ENCODE measurements at places on chromosomes 6 and 20. TPM values are rescaled to one million over a fixed set of nuclear protein-coding genes. Genes with fewer than 3 reads are reported as not detected.
A peak's percentile ranks its signal among the peaks of the same experiment; 100 is the strongest.

The FRS3 gene
- total RNA-seq: 9.4 TPM

The SRF gene
- 9.8 TPM for total RNA-seq

The SPO11 gene
- not detected for total RNA-seq

The ARFGEF3 gene
- total RNA-seq: 37.1 TPM

The DNMT3B gene
- 6.5 TPM for total RNA-seq

The DEFB132 gene
- total RNA-seq: not detected

The FOXP4 gene
- total RNA-seq: 0.82 TPM

The PTK6 gene
- total RNA-seq: not detected

The TNFRSF6B gene
- not detected for total RNA-seq

GRCh38 chr20:32033316-32033715 is 18.7 kb upstream of the HCK start:
- DNase-seq: no peak

GRCh38 chr6:24761851-24762250 is 12.9 kb upstream of the GMNN start:
- no peak for DNase-seq

GRCh38 chr20:15544742-15545141 is 1028.5 kb downstream of the KIF16B start:
- no peak for DNase-seq

- DNase-seq: no peak
Measured at GRCh38 chr6:106746652-106747051, 117.3 kb downstream of the QRSL1 start.

- DNase-seq: peak; percentile 56
Measured at GRCh38 chr20:17617212-17617867, 47.5 kb downstream of the DSTN start.

- no peak for DNase-seq
Measured at GRCh38 chr6:27237089-27237803, 10.3 kb upstream of the PRSS16 start.

GRCh38 chr20:11965602-11966001 is 47.9 kb downstream of the BTBD3 start:
- DNase-seq: no peak

DNA sequence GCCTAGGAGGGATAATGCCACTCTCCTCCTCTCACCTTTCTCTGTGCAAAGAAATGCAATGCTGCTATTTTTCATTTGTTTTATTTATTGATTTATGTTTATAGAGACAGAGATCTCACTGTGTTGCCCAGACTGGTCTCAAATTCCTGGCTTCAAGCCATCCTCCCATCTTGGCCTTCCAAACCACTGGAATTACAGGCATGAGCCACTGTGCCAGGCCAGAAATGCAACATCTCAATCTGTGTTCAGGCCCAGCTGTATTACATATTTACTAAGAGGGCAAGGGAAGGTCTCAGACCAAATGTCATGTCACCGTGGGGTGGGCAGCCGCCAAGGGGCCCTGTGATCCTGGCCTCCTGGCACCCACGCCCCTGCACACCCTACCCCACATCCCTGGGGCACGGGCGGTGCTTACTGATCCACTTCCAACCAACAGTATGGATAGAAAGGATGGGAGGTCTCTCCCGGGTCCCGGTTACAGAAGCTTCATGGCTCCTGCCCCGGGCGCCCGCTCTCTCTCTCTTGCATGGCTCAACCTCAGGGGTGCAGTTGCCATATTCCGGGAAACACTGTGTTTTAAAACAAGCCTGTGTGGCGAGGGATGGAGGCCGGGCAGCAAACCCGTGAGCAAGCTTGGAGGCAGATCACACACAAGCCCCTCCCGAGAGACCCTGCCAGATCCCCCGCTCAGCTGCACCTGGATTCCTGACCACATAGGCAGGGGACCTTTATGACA is 111.8 kb downstream of the AGPAT4 start:
- DNase-seq: no peak

- DNase-seq: no peak
Measured at GRCh38 chr20:23399568-23400241, 21.6 kb downstream of the NAPB start.

GRCh38 chr6:156068881-156069280 is 613.2 kb upstream of the NOX3 start:
- DNase-seq: no peak

GRCh38 chr6:27795697-27796494 is 116.3 kb downstream of the OR2B2 start:
- DNase-seq: peak; percentile 59

DNA sequence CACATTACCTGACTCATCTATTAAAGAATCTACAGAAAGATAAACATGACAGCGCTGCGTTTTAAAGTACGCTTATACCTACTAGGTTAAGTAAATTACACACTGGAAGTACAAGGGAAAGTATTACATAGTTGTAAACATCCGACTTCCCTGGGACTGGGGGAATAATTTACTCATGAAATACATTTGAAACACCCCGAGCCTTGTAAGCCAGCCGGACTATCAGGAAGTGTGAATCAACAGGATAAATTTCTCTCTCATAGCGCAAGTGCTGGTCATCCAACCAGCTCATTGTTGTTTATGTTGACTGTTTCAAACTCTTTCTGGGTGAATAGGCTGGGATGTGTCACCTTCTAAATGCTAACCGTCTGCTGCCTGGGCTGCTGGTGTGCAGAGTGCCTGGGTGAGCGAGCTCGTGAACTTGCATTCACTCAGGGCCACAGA is 4.9 kb downstream of the BMP6 start:
- no peak for DNase-seq

DNA sequence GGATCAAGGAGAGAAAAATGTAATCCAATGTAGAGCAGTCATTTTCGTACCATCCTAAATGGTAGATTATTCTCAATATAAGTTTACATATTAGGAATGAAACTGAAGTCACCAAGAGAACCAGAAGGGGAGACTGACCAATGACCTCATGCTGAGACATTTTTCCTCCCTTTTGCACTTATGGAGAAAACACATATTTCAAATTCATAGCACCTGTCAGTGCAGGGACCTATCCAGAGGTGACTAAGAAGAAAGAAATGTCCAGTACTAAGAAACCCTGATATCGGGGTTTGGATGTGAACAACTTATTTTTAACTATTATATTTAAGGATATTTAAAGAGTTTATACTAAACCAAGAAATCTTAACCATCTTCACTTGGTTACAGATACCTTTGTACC is 16.6 kb upstream of the LYRM2 start:
- no peak for DNase-seq

DNA sequence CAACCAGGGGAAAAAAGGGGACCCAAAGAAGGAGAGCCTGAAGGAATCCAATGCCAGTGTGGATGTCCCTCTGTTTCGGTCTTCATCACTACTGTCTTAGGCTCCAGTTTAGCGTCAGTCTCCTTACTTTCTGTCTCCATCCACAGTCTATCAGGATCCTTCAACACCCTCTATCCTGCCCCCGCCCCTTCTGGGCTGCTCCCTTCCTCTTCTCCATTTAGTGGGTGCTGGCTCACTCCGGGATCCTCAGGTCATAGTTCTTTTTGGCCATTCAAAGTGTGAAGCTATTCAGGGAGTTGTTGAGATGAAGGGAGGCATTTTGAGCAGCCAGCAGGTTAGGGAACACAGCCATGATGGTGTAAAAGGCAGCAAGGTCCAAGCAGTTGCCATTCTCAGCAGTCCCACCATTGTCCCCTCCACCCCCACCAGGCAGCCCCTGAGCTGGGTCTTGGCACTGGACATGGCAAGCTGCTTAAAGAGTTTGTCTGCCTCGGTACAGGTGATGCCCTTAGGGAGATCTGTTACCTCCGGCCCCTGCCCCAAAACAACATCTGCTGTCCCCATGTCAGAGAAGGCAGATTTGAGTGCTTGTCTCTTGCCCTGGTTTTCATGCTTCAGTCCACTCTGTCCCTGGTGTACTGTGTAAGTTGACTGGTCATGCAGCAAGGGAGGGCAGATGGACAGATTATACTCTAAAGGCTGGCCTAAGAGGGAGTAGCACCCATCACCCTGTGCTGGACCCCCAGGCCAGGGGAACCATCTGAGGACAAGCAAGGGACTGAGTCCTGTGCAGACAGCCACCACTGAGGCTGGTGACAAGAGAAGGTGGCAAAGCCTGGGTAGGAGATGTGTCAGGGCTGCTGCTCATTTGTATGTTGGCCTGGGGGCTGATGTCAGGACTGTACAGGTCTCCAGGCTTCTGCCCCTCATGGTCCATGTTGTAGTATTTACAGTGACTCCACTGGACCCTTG is 842.0 kb downstream of the HACE1 start:
- no peak for DNase-seq

DNA sequence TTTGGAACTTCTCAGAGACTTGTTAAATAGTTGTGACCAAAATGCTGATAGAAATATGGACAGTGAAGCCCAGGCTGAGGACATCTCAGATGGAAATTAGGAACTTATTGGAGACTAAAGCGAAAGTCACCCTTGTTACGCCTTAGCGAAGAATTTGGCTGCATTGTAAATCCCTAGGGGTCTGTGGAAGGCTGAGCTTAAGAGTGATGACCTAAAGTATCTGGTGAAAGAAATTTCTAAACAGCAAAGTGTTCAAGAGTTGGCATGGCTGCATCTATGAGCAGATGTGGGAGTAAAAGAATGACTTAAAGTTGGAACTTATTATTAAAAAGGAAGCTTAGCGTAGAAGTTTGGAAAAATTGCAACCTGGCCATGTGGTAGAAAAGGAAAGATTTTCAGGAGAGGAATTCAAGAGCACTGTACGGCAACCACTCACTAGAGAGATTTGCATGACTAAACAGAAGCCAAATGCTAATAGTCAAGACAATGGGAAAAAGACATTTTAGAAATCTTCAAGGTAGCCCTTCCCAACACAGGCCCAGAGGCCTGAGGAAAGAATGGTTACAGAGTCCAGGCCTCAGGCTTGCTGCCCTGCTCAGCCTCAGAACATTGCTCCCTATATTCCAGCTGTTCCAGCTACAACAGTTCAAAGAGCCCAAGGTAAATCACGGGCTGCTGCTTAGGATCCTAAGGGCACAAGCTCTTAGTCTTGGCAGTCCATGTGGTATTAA is 61.6 kb upstream of the TNFRSF21 start:
- DNase-seq: no peak

DNA sequence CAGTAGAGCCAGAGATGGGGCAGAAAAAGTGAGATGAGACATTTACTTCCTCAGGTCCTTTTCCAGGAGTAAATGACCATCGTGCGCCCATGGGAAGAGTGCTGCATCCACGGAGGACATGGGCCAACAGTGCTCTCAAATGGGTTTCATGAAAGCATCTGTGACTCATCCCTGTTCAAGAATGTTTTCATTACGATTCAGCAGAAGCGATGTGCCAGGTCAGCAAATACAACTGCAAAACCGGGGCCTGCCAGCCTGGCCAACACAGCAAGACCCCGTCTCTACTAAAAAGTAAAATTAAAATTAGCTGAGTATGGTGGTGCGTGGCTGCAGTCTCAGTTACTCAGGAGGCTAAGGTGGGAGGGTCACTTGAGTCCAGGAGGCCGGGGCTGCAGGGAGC is 125.1 kb downstream of the LY86 start:
- DNase-seq: no peak

DNA sequence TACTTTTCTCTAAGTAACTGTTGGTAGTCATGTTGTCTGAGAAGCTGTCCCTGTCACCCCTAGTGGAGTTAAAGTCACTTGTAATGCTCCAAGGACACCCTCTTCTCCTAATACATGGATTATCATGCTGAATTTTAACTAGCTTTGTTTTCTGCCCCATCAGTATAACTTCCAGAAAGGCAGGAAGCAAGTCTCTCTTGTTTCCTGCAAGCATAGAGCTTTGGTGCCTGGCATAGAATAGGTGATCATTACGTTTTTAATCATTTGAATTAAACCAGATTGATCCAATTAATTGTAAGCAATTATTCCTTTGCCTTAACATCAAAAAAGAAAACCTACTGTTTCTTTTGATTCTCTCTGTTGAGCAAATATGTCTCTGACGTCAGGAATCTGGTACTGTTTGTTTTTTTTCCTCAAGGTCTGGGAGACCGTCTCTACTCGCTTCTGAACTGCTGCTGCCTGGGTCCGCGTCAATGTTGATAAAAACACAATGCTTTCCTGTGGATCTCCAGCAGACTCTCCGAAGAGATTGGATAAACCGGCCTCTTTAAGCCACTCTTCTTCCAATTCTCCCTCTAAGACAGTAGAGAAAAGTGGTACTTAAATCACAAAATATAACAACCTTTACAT is 71.8 kb downstream of the ARHGAP18 start:
- no peak for DNase-seq

DNA sequence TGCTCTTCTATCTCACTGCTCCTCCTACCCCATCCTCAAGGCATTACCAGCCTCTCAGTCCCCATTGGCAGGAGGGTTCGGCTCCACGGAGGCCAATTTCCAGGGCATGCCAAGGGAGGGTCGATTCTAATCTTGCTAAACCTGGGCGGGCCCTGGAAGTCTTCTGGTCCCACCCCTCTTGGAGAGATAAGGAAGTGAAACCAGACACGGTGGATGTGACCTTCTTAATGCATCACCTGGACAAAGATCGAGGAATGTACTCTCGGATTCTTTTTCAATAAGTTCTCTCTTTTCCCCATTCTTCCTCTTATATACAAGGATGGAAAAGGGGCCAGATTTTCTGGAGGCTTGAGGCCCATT is 112.2 kb upstream of the ARMC2 start:
- DNase-seq: no peak

GRCh38 chr20:45958593-45958992 is 13.4 kb downstream of the ZNF335 start:
- no peak for DNase-seq

DNA sequence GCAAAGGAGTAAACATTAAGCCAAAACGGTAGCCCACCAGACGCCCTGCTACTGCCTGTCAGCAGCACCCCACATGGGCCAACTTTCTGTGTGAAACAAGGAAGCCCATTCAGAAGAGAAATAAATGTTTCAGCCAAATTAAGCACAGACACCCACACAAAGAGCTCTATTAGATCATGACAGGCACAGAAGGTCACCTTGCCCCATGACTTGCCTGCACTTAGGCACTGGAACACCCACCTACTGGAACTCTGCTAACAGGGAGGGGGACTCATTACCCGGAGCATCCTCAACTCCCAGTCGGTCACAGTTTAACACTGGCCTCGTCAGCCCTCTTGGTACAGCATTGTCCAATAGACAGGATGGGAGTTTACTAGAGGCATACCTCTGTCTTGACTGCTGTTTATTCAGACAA is 31.8 kb downstream of the GFOD1 start:
- DNase-seq: peak; percentile 10

DNA sequence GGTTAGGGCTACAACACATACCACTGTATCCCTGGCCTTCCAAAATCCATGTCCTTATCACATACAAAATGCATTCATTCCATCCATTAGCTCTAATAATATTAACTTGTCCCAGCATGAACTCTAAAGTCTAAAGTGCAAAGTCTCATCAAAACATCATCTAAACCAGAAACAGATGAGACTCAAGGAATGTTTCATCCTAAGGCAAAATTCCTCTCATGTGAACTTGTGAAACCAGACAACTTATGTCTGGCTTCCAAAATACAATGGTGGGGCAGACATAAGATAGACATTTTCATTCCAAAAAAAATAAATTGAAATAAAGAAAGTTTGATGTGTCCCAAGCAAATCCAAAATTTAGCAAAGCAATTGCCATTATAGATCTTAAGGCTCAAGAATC is 257.4 kb downstream of the HTR1B start:
- no peak for DNase-seq

DNA sequence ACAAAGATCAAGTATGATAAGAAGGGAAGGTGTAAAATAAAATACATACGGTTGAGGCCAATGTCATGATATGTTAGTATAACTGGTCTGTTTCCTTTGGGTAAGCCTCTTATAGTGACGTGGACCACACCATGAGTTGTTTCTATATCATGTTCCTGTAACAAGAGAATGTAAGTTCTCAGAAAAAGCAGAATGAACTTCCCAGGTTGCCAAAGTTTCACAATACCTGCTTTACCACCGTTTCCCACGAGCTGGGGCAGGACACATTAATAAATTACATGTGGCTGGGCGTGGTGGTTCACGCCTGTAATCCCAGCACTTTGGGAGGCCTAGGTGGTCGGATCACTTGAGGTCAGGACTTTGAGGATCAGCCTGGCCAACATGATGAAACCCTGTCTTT is 42.6 kb upstream of the SLA2 start:
- no peak for DNase-seq

Data from frontal cortex (tissue), 4 donors.